ENCODE measurements at places on chromosomes 16 and 17.

GRCh38 chr17:83149761-83150251, 70.4 kb downstream of the METRNL start:
- DNase-seq, result no peak

GRCh38 chr16:71198408-71198807, 32.1 kb downstream of the HYDIN start:
- no peak for DNase-seq

DNA sequence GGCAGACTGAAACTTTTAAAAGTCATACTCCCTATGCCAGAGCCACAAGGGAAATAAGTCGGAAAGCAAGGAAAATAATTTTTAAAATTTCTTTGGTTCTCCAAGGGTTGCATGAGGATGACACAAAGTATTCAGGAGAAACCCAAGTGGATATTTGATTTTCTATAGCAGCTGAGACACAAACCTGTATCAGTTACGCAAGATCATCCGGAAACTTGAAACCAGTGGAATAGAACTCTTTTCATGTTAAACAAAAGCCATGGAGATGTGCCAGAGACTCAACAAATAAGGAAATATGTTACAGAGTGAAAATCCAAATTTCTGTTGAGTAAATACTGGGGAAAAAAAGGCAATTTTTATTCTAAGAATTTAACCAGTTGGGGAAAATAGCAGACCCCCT, 294.7 kb downstream of the KIF2B start:
- DNase-seq, result no peak

- peak; percentile 43 for DNase-seq
Measured at GRCh38 chr17:27569257-27569722, 61.7 kb upstream of the LGALS9 start.

DNA sequence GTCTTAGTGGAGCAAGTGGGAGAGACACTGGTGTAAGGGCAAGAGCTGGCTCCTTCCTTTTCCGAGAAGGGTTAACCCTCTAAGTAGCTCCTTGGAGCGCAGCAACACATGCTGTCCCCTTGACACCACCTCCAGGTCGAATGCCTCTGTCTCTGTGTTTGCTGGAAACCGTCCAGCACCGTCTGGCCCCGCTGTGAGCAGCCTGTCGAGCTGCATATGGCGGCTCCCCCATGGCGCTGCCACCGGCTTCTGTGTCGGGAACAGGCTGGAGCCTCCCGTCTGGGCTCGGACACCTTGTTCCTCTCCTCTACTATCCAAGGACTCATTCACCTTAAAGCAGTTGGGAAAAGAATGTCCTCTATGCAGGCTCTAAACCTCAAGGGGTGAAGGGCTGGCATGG, 28.9 kb upstream of the WSCD1 start:
- no peak for DNase-seq

GRCh38 chr16:59543641-59544040, 809.5 kb upstream of the GOT2 start:
- no peak for DNase-seq

GRCh38 chr16:4408323-4408690, 8.1 kb downstream of the CORO7 start:
- no peak for DNase-seq

DNA sequence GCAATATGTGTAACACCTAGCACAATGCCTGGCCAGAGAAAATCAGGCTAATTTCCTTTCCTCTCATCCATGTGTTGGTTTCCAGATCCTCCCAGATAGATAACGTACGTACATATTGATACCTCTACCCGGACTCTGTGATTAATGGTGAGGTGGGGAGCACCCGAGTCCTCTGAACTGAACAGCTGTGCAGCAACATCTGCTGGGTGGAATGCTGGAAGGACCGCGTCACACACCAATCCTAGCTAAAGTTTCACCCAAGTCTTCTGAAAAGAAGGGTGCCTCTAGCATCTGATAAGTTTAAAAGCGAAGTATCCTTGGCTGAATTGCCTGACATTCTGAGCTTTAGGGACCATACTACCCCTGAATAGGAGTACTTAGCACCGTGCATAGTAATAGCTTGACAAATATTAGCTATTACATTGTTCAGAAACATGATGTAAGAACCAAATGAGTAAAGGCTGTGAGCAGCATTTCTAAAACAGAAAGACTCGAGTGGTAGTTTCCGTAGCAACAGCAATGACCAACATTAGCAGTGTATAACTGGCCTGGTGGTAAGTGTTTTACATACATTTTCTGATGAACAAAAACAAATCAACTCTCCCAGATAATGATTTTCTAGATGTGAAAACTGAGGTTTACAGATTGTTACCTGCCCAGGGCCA, 91.4 kb downstream of the SYCE1L start:
- DNase-seq, result no peak

- DNase-seq, result no peak
Measured at GRCh38 chr16:15752717-15753488, 102.9 kb downstream of the NDE1 start.

DNA sequence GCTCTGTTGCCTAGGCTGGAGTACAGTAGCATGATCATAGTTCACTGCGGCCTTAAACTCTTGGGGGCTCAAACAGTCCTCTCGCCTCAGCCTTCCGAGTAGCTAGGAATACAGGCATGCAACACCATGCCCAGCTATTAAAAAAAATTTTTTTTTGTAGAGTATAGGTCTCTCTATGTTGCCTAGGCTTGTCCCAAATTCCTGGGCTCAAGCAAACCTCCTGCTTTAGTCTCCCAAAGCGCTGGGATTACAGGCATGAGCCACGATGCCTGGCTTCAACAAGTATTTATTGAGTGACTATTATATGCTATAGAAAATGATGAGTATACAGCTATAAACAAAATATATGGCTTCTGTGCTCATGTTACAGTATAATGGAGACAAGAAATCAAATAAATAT, 66.7 kb upstream of the C17orf78 start:
- DNase-seq, result no peak

GRCh38 chr16:4917117-4917516, 19.8 kb downstream of the PPL start:
- DNase-seq, result no peak

DNA sequence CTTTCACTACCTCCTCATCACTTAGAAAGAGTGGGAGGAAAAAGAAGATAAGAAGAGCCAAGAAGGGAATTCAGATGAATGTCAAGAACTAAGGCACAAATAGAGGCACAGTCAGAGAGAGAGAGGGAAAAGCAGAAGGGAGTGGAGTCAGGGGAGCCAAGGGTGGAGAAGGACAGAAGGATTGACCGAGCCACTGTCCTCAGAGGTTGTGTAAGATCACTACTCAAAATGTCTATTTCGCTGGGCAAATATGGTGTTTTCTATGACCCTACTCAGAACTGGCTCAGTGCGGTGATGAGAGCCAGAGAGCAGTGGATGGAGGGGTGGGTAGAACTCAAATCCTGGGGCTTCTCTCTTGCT, 139.2 kb upstream of the HS3ST2 start:
- DNase-seq, result no peak

DNA sequence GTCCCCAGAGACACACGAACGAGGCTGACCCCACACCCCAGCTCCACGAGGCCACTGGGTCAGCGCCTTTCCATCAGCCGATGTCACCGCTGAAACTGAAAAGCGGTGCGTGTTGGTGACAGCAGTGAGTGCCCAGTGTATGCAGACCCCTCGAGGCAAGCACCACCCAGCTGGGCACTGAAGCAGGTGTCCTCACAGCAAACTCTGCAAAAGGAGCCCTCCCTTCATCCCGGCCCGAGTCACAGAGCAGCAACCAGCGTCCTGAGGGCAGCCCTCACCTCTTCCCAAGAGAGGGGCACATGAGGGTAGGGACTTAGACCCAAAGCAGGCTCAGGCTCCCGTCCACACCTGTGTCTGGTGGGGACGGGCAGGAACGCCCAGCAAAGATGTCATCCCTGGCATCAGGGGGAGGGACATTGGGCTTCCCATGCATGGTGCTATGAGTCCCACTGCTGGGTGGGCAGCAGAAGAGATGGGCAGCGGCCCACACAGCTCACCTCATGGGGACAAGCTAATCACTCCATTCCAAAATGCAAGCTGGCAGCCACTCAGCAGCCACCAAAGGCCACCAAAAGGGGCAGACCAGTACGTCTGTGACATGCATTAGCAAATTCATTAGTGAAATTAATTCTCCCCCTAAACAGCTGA, 49.2 kb downstream of the RBFOX3 start:
- no peak for DNase-seq

- no peak for DNase-seq
Measured at GRCh38 chr16:57970319-57970718, 609 bp downstream of the CNGB1 start.

- no peak for DNase-seq
Measured at GRCh38 chr17:12759090-12759489, 30.2 kb upstream of the ARHGAP44 start.

GRCh38 chr17:1755252-1755826, 6.5 kb upstream of the SERPINF1 start:
- no peak for DNase-seq

- DNase-seq, result no peak
Measured at GRCh38 chr17:65332375-65332774, 195.2 kb downstream of the RGS9 start.

- no peak for DNase-seq
Measured at GRCh38 chr16:88672776-88673175, 9.9 kb upstream of the MVD start.

- DNase-seq, result no peak
Measured at GRCh38 chr17:8075081-8075480, 12.4 kb downstream of the ALOX12B start.
